ENCODE measurements at places on chromosomes 2 and 18. TPM values are rescaled to one million over a fixed set of nuclear protein-coding genes. Genes with fewer than 3 reads are reported as not detected.

DNA sequence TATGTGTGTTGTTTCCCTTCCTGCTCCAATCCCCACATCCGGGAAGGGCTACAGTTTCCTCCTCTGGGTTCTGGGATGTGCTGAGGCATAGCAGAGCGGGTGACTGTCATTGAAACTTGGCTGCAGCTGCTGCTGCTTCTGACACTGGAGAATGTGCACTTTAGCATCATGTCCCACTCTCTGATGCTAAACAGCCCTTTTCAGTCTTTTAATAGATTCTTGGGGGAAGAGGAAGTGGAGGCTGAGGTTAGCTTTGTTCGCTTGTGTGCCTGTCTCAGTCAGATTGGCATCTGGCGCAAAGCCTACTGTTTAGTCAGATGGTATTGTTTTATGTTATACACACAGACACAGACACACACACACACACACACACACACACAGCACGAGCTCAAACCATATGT lies 136.5 kb upstream of the RND3 start:
- DNase-seq, result no peak

GRCh38 chr2:74572178-74572925 lies 17.8 kb downstream of the DOK1 start:
- DNase-seq, result no peak

DNA sequence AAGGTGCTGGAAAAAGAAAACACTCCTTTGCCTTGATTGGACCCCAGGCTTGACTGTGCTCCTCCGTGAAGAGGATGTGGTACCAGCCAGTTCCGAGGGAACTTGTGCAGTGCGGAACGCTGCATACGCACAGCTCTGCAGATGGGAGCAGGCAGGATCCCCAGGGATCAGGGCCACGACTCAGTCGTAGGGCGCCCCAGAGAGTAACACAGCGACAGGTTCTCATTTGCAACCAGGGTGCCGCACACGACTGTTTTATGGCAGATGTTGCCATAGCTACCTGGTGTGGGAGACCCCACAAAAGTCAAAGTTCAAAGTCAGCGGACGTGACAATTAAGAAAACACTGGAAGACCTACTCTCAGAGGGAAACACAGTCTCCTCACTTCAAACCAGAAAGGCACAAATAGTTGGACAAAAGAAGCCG lies 779 bp downstream of the MALL start:
- DNase-seq, result peak; percentile 60

DNA sequence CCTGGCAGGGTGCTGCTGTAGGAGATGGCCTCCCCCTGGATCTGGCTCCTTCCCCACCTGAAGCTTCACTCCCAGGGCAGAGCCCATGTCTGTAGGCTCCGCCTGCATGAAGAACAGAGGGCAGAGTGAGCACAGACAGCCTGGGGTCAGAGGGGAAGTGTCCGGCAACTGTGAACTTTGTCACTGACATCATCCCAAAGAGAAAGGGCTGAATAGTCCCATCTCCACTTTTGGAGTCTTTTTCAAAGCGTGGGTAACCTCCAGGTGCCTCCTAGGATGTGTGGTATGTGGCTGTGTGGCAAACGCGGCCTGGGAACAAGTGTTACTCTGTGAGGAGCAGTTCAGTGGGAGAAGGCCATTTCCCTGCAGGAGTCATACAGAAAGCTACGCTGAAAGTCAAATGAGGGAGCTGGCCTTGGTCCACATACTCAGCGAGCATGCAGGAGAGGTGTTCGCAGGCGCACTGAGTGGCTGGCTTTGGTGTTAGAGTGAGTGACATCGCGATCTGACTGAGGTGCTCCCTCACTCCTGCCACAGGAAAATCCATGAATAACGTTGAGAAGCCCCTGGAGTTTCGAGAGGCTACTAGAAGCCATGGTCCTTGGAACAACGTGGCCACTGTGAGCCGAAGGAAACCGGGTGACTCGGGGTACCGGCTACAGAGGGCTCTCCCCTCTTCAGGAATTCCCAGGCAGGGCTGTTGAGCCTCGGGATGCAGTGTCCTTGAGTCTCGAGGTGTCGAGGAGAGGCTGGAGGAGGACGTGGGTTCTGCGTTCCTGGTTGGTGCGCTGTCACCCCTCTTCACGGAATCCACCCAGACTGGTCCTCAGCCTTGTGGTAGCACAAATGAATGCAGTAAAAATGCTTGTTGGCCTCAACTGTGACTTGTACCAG lies 54.7 kb downstream of the CABLES1 start:
- no peak for DNase-seq

GRCh38 chr2:126220331-126220730 lies 435.6 kb upstream of the GYPC start:
- no peak for DNase-seq

- DNase-seq, result no peak
Measured at GRCh38 chr18:58267493-58267892, 223.5 kb downstream of the NEDD4L start.

GRCh38 chr18:2932247-2933181 lies 80.4 kb downstream of the LPIN2 start:
- DNase-seq, result peak; percentile 60

DNA sequence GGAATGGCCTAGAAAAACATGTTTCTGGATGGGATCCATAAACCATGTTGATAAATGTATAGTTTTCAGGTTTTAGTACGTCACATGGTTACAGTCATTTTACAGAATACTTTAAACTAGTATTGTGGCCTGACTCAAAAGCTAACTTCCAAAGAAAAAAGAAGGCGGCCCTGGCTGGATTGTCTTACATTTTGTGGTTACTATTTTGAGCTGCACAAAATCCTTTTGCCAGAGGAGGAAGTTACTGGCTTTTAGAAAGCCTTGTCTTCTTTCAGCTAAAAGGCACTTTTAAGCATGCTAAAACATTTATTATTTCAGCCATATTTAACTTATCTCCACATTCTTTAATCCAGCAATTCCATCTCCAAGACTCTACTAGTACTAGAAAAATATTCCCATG lies 227.9 kb downstream of the CDH2 start:
- DNase-seq, result no peak

DNA sequence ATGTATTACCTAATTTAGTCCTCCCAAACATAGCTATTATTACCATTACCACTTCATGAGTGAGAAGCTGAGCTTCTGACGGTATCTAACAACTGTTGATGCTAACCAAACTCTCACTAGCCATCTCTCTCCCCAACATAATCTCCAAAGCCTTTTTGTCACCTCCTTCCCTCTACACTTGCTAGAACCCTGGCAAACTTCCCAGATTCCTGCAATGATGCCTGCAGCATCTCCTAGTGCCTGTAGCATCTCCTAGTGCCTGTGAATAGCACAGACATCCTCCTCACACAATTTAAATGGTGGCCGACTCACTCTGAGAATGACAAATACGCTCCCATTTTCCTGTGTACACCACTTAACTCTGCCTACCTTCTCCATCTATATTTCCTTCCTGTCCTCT lies 126.7 kb downstream of the STK39 start:
- peak; percentile 29 for DNase-seq

GRCh38 chr2:5694306-5694705 lies 2.1 kb downstream of the SOX11 start:
- peak; percentile 46 for DNase-seq

The CMPK2 gene
- total RNA-seq, result 12.7 TPM

The IAH1 gene
- 36.0 TPM for total RNA-seq

The CHRNG gene
- not detected for total RNA-seq

The CEBPZOS gene
- 45.3 TPM for total RNA-seq

The MRPL19 gene
- 156 TPM for total RNA-seq

The SAG gene
- not detected for total RNA-seq

All from A172 (cell line).